ENCODE measurements at places on chromosomes 6 and 20.

GRCh38 chr6:144955392-144955791 lies 670.3 kb downstream of the UTRN start:
- no peak for DNase-seq

GRCh38 chr6:35489995-35490791 lies 6.7 kb downstream of the TEAD3 start:
- peak; percentile 74 for DNase-seq

GRCh38 chr20:32333988-32334885 lies 23.9 kb upstream of the ASXL1 start:
- DNase-seq, result peak; percentile 51

DNA sequence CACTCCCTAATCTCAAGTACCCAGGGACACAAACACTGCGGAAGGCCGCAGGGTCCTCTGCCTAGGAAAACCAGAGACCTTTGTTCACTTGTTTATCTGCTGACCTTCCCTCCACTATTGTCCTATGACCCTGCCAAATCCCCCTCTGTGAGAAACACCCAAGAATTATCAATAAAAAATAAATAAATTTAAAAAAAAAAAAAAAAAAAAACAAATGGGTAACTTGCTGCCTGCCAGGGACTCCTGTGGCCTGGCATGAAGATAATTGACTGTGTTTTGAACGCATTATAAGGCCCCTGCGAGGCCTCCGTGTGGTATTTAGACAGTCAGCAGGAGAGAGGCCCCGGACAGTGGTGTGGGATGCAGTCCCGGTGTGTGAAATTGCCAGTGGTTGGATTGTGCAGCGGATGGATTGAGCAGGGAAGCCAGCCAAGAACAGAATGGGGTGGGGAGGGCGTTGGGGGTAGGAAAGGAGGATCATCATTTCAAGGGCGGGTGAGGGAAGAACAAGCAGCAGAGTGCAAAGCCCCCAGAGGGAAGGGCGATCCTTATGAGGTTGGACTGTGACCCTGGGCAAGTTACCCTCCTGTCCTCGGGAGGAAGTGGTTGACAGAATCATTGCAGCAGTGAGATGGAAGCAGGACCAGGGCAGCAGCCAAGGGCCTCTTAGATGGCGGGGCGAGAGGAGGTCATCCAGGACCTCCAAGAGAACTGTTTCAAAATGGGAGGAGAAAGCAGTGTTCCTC lies 43.3 kb downstream of the PPARD start:
- no peak for DNase-seq

DNA sequence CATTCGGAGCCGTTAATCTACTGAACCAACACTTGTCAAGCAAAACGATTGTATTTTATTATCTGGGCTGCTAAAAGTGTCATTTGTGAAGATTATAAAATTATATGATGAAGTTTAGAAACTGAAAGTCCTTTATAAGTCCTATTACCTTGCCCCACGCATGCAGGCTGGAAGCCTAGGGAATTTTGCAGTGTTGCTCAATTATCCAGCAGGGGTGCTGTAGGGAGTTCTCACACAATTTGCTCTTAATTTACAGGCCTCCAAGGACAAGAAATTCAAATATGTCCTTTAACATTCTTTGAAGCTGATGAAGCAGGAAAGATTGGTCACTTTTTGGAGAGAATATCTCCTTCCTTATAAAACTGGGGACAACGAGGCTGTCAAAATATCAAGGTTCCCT lies 368.9 kb downstream of the LMBRD1 start:
- DNase-seq, result no peak

DNA sequence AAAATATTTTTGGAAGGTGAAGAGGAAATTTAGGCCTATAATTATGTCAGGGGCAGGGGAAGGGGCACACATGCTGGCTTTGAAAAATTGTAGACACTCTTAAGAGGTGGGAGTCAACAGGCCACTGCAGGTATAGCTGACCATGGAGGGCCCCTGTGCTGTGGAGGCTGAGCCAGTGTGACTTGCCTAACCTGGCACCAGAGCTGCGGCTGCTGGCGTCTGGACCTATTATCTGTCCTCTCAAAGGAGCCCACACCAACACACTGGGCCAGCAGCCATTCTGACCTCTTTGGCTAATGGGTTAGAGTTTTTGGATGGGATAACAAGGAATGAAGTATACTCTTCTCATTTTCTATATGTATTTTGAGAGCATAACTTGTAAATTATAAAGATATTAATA lies 4.5 kb downstream of the GID8 start:
- DNase-seq, result no peak

- no peak for DNase-seq
These were observed 214.6 kb downstream of the CLVS2 start for GRCh38 chr6:123210645-123211044.

- no peak for DNase-seq
These were observed 76.1 kb downstream of the IRF4 start for GRCh38 chr6:467671-468082.

DNA sequence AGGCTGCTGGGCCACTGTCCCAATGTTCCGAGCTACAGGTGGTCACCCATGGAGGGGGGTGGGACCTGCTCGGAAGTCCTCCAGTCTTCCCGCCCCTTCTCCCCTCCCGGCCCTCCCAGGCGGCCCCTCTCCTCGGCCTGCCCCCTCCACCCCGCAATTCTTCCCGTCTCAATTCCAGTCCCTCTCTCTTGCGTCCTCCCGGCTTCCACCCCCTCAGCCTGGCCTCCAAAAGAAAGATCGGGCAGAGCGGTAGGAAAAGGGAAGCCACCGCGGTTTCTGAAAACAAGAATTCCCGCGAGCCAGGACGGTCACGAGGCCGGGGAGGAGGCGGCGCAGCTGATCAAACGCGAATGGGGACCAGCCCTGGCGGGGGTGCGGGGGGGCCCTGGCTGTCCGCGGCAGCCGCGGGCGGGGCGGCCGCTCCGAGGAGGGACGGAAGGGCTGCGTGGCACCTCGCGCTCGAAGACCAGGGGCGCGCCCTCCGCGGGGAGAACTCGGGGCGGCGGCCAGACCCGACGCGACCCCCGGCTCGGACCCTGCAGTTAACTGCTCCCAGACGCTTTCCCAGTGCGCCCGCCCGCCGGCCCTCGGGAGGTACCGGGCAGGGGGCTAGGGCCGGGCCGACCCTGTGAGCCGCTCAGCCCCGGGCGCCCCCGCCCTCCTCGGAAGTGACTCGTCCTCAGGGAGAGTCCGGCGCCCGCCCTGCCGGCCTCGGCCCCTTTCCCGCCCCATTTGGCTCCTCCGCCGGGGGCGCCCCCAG lies 1.0 kb downstream of the PXDC1 start:
- no peak for DNase-seq

GRCh38 chr6:10481101-10481500 lies 40.0 kb upstream of the GCNT2 start:
- no peak for DNase-seq

DNA sequence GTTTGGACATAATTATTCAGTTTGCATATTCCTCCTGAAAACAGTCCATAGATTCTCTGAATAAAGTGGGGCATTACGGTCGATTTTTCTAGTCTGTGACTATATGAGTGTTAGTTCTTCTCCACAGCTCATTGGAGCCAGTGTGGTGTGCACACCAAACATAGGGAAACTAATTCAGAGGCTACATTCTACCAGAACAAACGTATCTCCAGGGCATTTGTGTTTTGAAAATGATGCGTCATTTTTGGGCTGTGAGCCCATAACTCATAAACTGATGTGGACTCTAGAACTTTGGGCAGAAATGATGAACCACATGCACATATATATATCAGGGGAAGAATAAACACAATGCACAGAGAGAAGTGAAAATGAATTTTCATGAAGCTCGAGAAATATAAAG lies 41.8 kb downstream of the C6orf58 start:
- DNase-seq, result no peak

DNA sequence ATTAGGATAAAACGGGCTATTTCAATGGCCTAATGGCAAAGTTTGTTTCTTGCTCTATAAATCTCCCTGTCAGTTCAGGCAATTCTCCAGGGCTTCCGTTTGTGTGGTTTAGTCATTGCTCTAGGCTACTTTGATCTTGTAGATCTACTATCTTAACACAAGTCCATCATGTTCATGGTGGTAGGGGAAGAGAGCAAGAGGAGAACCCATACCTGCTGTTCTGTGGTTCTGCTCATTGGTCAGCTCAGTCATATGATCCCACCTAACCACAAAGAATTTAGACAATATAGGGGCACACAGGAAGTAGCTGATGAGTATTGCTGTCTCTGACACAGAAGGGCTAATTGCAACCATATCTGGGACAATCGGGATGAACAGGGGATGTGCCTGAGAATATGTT lies 4.9 kb upstream of the DEK start:
- no peak for DNase-seq

- no peak for DNase-seq
These were observed 55.6 kb downstream of the EZR start for GRCh38 chr6:158763434-158764182.

- no peak for DNase-seq
These were observed 93.7 kb downstream of the MAP3K4 start for GRCh38 chr6:161085246-161085645.

DNA sequence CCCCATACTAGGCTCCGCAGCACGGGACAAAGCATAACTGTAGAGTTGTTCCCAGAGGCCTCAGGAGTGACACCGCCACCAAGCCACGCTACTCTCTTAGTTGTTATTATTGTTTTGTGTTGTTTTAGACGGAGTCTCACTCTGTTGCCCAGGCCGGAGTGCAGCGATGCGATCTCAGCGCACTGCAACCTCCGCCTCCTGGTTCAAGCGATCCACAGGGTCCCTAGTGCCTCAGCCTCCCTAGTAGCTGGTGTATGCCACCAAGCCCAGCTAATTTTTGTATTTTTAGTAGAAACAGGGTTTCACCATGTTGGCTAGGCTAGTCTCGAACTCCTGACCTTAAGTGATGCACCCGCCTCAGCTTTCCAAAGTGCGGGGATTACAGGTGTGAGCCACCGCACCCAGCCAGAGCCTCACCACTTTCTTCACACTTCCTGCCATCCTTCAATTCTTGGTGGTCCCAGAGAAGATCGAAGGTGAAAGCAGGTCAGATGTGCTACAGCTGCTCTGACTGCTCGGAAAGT lies 11.8 kb downstream of the RPL7L1 start:
- no peak for DNase-seq

DNA sequence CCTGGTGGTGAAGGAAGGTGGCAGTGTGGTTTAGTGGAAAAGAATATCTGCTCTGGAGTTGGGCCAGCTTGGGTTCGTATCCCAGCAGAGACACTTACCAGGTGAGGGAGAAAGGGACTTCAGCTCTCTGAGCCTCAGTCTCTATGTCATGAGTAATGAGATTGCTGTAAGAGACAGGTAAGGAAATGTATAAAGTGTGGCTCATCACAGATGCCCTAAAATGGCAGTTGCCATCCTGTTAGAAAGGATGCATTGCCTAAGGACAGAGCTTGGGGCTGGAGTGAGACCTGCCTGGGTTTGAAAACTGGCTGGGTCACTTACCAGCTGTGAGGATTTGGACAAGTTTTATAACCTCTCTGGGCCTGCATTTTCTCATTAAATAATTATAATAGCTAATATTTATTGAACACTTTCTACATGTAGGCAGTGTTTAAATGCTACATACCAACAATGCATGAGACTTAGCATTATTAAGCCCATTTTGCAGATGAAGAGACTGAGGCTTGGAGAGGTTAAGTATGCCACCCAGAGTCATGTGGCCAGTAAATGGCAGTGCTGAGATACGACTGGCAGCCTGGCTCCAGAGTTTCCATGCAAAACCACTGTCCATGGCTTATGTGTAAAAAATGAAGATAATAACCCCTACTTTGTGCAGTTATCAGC lies 157.0 kb downstream of the SOBP start:
- no peak for DNase-seq

DNA sequence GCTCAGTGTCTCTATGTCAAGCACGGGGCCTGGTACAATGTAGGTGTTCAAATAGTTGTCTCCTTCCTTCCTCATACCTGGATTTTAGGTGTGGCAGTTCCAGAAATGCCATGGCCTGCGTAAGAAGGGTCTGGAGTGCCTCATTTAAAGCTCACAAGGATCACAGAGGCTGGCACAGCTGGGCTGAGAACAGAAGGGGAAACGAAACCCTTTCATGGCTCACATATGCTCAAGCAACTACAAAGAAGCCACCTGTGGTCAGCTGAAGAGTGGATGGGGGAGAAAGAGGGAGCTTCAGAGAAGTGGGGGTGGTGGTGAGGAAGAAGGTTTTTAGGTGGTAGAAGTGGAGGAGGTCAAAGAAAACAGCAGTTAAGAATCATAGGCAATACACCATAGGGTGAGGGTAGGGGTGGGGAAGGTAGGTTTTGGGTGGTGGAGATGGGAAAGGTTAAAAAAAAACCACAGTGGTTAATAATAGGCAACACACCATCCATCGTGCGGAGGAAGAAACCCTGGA lies 17.0 kb upstream of the TOP1 start:
- no peak for DNase-seq

DNA sequence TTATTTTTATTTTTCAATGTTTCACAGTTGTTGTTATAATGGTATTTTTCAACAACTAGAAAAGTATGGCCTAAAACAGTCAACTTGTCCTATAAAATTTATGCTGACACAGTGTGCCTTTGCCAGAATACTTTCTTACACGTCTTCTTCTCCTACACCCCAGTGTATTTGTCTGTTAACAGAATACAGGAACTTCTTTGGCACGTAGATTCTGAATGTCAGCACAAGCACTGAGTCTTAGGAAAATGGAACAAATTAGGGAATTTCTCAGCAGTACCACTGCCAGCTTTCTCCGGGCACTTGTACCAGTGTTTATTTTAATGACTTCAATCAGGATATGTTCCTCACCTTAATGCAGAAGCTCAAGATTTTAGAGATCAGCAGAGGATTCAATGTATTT lies 26.7 kb upstream of the AKIRIN2 start:
- no peak for DNase-seq

DNA sequence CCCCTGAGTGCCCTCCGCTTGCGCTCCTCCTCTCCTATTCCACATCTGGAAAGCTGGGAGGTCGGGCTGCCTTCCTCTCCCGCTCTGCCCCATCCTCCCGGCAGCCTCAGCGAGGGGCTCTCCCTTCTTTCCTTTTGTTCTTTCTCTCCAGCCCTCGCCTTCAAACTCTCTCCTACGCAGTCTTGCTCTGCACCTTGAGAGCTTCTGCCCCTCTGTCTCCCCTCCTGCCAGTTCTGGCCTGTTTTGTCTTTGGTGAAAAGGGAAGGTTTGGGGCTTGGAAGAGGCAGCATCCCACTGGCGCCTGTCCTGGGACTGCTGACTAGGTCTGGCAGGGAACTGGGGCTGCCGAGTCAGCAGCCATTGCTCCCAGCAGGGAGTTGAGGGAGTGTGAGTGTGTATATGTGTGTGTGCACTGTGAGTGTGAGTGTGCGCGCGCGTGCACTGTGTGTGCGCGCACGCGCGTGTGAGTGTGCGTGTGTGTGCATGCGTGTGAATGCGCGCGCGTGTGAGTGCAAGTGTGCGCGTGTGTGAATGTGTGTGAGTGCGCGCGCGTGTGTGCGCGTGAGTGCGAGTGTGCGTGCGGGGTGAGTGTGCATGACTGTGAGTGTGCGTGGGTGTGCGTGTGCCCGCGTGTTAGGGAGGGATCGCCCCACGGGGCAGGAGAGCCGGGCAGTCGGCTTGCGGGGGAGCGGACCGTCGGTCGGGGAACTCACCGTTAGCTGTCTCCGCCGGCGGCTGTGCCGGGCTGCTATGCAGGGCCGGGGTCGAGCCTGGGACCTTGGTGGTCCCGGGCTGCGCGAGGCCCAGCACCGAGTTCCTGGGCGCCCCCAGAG lies 523 bp downstream of the CPXM1 start:
- DNase-seq, result no peak

All from NCI-H510A treated with DMSO at 0.1 percent for 48 hours (cell line).